ENCODE measurements at places on chromosomes 7 and 10. TPM values are rescaled to one million over a fixed set of nuclear protein-coding genes. Genes with fewer than 3 reads are reported as not detected.

- no peak for DNase-seq
- H3K4me1 ChIP-seq = peaks cover 49% of the 10 kb centered on the region
- peaks cover 2% of the 10 kb centered on the region for H3K36me3 ChIP-seq
- H3K27me3 ChIP-seq = no peaks in the 10 kb centered on the region
- peak overlapping the region; percentile 76 for H3K27ac ChIP-seq
These were observed 2.1 kb downstream of the ENTPD7 start for GRCh38 chr10:99661377-99661763.

The PTPN20 gene
- total RNA-seq = not detected

The CNPY1 gene
- not detected for total RNA-seq

The UTF1 gene
- not detected for total RNA-seq

- no peaks in the 10 kb centered on the region for H3K27me3 ChIP-seq
- peaks cover 22% of the 10 kb centered on the region for H3K4me1 ChIP-seq
- no peaks in the 10 kb centered on the region for H3K36me3 ChIP-seq
These were observed 24.6 kb downstream of the PRR15 start for GRCh38 chr7:29588212-29588611.

- H3K27ac ChIP-seq = no peak overlapping the region
- no peak for DNase-seq
- H3K4me3 ChIP-seq = no peak overlapping the region
These were observed 16.0 kb upstream of the FAM20C start for GRCh38 chr7:176381-176780.

The ELMO1 gene
- not detected for total RNA-seq

- no peaks in the 10 kb centered on the region for H3K27me3 ChIP-seq
- H3K4me3 ChIP-seq = no peak overlapping the region
- DNase-seq = no peak
- H3K27ac ChIP-seq = no peak overlapping the region
These were observed 128.5 kb downstream of the DKK1 start for GRCh38 chr10:52442576-52442975.

Measured in HepG2 (cell line).